ENCODE measurements at places on chromosomes 7 and 10.

GRCh38 chr7:55690-56248, 136.6 kb upstream of the FAM20C start:
- DNase-seq, result no peak

DNA sequence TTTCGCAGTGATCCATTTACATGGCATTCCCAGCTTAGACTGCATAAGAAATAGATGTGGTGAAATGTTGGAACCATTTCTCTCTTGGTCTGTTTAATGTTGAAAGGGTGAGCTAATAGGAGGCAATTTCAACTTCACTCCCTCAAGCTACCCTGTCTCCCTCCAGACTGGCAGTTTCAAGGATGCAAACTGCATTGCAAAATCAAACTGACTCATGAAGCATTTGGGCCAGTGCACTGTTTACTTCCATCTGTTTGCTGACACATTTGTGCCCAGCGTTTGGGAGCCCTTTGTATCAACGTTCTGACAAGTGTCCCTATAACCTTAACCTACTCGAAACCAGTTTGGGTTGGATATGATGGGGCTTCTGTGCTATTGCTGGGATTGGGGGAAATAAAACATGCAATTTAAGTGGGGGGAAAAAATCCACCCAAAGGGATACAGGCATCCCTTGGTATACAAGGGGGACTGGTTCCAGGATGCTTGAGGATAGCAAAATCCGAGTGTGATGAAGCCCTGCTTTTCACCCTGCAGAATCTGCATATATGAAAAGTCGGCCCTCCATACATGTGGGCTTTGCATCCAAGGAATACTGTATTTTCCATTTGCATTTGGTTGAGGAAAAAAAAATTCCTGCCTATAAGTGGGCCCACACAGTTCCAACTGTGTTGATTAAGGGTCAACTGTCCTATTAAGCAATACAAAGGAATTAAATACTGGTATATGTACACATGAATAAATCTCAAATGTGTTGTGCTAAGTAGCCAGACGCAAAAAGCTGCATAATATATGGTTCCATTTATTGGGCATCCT, 15.6 kb downstream of the RHEB start:
- no peak for DNase-seq

DNA sequence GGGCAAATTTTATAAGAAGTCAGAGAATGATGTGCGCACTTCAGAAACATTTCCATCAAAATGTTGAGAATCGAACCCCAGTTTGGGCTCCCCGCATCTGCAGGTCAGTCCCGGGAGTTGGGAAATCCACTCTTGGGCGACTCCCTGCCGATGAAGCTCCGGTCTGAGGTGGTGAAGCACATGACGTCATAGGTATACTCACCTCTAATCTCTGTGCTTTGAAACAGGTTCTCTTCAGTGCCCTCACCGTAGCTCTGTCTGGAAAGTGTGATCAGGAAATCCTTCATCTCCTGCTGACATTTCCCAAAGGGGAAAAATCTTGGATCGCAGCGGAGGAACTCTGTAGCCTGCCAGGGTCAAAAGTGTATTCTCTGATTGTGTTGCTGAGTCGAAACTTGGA, 138.5 kb downstream of the ABCA13 start:
- no peak for DNase-seq

DNA sequence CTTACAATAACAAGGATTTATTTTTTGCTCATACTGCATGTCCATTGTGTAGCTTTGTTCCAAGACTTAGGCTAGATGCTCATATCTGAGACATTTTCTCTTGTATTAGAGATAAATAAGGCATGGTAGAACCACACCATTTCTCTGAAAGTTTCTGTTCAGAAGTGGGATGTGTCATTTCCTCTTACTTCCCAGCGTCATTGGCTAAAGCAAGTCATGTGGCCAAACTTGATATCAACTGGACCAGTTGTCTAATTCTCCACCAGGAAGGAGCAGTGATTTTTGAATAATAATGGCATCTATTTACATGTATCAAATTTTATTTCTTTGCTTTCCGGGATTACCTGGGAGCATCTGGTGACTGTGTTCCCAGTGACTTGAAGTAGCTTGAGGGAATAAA, 38.3 kb downstream of the AHCYL2 start:
- no peak for DNase-seq

GRCh38 chr7:39212876-39213275, 235.2 kb downstream of the POU6F2 start:
- DNase-seq, result no peak

DNA sequence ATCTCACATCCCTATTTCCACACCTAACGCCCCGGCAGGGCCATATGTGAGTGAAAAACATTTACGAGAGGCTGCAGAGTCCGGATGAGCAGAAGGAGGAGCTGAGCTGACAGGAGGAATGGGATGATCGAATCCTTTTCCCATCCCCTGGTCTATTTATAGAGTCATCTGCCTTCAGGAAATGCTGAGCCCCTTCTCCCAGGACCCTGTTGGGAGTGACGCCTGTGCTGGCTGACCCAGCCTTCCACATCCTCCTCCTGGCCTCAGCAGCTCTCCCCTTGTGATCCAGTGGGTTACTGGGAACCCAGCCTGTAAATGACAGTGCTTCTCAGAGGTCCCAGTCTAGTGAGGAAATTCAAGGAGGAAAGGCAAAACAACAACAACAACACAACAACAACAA, 16.6 kb downstream of the DENND2A start:
- no peak for DNase-seq
